ENCODE measurements at places on chromosomes 2 and 18. TPM values are rescaled to one million over a fixed set of nuclear protein-coding genes. Genes with fewer than 3 reads are reported as not detected.

GRCh38 chr18:12492907-12493306 lies 85.2 kb downstream of the PRELID3A start:
- no peak for DNase-seq

DNA sequence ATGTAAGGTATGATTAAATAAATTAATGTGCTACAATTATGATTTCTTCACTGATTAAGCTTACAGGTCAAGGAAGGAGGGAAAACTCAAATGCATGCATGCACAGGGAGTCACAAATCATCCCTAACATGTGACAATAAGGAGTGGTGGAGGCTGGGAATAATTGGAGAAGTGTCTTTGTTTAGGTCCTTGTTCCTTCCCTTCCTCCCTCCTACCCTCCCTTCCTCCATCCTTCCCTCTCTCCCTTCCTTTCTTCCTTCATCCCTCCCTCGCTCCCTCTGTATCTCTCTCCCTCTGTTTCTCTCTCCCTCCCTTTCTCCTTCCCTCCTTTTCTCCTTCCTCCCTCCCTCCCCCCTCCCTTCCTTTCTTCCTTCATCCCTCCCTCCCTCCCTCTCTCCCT lies 337.1 kb downstream of the CTNNA2 start:
- DNase-seq: no peak

DNA sequence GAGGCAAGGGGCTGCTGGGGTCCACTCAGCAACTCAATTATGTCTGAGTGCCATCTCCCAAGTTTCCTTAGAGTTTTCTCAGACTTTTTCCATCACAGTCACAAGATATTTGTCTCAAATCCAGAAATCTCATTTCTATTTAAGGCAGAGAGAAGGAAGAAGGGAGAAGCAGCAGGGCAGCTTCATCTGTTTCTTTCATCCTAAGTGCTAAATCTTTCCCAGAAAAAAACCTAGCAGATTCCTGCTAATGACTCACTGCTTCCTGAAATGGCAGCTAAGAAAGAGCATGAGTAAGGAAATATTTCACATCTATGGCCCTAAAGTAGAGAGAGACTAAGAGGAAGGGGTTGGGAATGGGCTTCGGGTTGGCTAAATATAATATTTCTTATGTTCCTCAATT lies 88.0 kb downstream of the KYNU start:
- DNase-seq: no peak

DNA sequence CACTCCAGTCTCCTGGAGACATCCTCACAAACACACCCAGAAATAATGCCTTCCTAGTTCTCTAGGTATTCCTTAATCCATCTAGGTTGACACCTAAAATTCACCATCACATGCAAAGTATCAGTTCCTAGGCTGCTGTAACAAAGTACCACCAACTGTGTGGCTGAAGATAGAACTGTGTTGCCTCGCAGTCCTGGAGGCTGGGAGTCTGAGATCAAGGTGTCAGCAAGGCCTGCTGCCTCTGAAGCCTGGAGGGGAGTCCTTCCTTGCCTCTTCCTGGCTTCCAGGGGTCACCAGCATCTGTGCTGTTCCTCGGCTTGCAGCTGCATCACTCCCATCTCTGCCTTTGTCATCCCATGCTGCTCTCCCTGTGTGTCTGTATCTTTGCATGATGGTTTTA lies 36.3 kb upstream of the TMEM131 start:
- DNase-seq: no peak

The CPS1 gene
- 0.53 TPM for total RNA-seq

The MC4R gene
- total RNA-seq: not detected

The ALPI gene
- total RNA-seq: not detected

The FASTKD2 gene
- total RNA-seq: 22.7 TPM

The MGAT4A gene
- total RNA-seq: 60.4 TPM

DNA sequence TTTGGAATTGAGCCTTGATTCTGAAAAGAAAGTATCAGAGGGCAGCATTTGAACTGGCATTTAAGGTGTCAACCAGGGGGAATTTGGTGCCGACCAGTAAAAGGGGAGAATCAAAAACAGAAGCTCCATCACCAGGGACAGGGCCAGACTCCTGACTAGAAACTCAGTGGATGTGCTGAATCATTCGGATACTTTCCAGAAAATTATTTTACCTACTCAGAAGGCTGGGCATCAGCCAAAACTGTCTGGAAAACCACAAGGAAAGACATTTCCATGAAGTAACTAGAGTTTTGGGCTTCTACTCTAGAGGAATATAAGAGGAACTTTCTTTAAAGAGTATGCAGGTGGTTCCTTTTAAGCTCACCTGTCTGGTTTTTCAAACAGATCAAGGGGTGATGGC lies 756.6 kb downstream of the RNF144A start:
- DNase-seq: no peak

The DYNAP gene
- not detected for total RNA-seq

DNA sequence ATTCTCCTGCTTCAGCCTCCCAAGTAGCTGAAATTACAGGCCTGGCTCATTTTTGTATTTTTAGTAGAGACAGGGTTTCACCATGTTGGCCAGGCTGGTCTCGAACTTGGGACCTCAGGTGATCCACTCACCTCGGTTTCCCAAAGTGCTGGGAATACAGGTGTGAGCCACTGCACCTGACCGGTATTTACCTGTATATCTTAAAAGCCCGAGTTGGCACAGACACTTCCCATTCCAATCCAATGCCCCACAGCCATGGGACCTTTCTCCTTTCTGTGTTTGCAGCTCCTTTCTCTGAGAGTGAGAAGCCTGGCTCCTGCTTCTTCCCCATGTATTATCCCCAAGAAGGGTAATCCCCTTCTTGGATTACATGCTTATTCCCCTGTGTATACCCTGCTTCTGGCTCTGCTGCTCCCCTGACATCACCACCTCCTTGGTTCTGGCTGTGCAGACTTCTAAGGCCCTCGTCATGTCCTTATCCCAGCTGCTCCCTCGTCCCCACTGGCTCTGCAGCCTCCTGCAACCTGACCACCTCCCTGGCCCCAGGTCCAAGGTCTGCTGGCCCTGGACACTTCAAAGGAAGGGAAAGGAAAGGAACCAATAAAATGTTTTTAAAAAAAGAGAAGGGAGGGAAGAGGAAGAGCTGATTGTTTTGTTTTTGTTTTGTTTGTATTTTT lies 52.8 kb downstream of the INPP5D start:
- no peak for DNase-seq

- DNase-seq: no peak
Observed at GRCh38 chr2:149098701-149099100, 60.2 kb downstream of the LYPD6B start.

GRCh38 chr2:53629501-53629900 lies 138.1 kb upstream of the CHAC2 start:
- DNase-seq: no peak

- DNase-seq: no peak
Observed at GRCh38 chr2:62688771-62689170, 16.7 kb upstream of the EHBP1 start.

GRCh38 chr2:66432801-66433694 lies 1.9 kb upstream of the MEIS1 start:
- DNase-seq: peak; percentile 82

DNA sequence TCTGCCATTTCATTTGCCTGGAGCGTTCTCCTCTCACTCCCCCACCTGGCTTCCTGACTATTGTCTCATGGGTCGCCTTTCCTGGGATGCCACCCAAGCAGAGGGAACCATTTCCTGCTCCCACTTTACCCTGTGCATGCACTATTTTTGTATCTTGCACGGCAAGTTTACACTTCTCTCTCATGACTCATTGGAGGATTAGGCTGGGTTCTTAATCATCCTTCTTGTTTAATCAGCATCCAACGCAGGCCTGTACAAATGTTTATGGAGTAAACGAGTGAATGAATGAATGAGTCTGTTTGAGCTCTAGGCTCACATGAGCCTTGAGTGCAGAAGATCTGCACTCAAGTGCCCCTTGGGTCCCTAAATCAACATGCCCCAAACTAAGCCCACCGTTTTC lies 3.8 kb upstream of the ARHGAP25 start:
- no peak for DNase-seq

DNA sequence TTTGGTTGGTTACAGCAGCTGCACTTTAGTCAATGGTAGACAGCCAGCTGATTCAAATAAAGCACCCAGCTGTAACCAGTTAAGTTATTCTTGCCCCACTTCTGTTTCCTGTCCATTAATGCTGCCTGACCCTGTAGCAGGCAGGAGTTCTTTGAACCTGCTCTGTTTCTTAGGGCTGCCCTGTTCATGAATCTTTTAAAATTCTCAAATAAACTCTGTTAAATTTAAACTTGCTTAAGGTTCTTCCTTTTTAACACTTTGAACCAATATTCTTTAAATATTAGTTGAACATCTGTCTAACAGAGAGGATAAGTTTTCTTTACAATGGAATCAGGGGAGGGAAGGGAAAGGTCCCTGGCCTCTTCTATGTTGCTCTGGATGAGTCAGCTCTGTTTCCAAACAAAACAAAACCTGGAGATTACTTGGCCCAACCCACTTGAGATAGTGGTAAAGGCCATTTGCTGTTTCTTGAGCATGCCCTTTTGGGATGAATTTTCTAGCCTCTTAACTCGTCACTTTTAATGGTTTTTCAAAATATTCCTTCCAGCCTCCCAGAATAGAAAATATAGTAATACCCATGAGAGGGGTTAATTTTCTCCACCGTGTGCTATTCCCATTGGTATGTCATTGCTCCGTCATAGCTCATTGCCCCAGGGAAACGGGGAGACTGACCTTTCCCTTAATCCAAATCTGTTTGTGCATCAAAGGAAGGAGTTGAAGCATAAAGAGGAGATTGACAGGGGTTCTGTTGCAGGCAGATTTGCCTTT lies 112.1 kb upstream of the FHL2 start:
- DNase-seq: no peak

The PROM2 gene
- 4.8 TPM for total RNA-seq

- DNase-seq: no peak
Observed at GRCh38 chr2:88808083-88808482, 116.6 kb downstream of the RPIA start.

The FOXI3 gene
- not detected for total RNA-seq

GRCh38 chr2:133836691-133837345 lies 268.6 kb upstream of the NCKAP5 start:
- DNase-seq: no peak

The SIX3 gene
- total RNA-seq: not detected

GRCh38 chr2:32732912-32733472 lies 105.1 kb downstream of the TTC27 start:
- no peak for DNase-seq

GRCh38 chr2:150762571-150762970 lies 275.1 kb upstream of the RND3 start:
- DNase-seq: no peak

GRCh38 chr18:78113940-78114251 lies 864.2 kb downstream of the GALR1 start:
- no peak for DNase-seq

- no peak for DNase-seq
Observed at GRCh38 chr2:175008801-175009495, 3.8 kb upstream of the CHN1 start.

GRCh38 chr2:240570531-240571313 lies 2.4 kb downstream of the RNPEPL1 start:
- DNase-seq: no peak

- DNase-seq: no peak
Observed at GRCh38 chr2:54081574-54081973, 33.8 kb upstream of the ACYP2 start.

DNA sequence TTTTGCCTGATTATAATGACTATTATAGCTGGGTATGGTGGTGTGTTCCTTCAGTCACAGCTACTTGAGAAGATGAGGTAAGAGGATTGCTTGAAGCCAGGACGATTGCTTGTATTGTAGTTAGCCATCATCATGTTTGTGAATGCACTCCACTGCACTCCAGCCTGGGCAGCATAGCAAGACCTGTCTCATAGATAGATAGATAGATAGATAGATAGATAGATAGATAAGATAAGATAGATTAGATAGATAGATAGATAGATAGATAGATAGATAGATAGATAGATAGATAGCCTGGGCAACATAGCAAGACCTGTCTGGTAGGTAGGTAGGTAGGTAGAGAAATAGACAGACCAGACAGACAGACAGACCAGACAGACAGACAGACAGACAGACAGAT lies 127.3 kb downstream of the MGAT5 start:
- no peak for DNase-seq

GRCh38 chr2:198383392-198383791 lies 579.0 kb downstream of the PLCL1 start:
- no peak for DNase-seq

DNA sequence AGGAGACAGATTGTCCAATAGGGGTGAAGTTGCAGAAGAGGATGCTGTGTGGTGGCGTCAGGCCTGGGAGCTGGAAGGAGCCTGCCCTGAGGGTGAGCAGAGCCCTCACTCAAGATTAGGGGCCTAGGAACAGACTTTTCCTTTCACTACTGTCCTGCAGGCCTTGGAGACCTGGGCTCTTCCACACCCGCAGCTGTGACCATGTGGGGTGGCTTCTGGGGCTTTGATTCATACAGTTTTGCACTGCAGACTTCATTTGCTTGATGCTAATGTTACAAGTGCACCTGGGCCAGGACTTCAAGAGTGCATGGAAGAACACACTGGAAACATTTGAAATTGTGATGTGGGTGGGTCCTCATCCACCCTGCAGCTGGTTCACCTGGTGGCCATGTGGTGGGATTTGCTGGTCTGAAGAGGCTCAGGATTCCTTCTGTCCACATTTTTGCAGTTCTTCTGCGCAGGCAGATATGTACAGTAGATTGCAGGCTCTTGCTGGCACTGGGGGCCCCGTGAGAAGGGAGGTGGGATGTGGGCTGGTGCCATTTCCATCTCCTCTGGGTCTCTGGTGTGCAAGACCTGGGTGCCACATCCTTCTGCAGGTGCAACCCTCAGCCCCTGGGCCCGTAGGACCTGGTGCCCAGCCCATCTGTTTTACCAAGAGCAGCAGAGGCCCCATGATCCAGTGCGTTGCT lies 9.9 kb downstream of the GLI2 start:
- no peak for DNase-seq

The GPR35 gene
- total RNA-seq: 0.24 TPM

The CEBPZOS gene
- 18.3 TPM for total RNA-seq

- no peak for DNase-seq
Observed at GRCh38 chr2:99675130-99675661, 185.4 kb upstream of the REV1 start.

DNA sequence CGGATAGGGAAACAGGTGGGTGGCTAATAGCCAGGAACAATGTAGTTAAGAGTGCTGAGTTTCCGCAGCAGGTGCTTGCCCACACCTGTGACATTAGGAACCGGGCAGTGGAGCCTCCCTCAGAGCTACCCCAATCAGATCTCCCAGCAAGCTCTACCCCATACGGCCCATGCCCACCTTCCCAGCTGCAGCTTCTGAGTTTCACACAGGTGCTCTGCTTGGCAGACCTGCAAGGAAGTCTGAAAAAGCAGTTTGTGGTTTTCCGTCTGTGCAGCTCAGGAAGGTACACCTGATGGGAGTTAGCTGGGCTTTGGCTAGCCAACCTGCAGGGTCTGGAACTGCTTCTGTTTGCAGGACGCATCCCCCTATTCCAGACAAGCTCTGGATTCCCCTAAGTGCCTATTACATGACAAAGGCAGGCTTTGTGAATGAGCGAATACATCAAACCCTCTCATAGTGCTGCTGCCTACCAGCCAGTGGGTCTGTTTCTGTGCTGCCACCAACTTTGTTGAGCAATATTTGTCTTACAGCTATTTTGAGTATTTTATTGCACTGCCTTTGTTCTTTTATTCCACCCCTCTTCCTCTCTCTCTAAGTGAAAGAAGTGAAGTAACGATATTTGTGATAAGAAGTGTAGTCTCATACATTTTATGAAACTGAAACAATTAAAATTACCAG lies 24.7 kb upstream of the CEP68 start:
- DNase-seq: no peak

Measured in glomerular endothelial cell (primary cell).